NCI-H1105 (cell line): ENCODE measurements at places on chromosomes 16 and 17.

DNA sequence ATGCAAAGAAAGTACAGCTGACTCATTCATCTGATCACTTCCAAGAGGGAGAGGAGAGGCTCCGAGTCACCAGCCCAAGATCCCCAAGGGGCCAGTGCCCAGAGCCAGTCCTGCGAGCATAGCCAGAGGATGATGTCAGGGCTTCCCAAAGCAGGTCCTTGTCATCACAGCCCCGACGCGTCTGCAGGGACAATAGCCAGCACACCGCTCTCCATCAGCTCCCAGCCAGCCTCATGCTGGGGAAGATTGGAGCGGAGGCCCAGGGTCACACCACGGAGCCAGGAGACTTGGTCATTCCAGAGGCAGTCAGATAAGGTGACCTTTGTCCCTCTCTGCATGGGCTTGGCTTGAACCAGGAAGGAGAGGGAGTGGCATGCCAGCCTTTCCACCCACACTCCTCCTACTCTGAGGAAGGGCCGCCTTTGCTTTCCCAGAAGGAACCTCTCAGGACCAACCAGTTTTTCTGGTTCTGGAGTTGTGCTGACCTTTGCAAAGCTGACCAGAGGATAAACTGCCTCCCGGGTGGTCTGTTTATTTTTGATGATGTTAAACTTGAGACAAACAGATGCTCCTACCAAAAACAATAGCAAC is 58.3 kb upstream of the ARHGAP44 start:
- DNase-seq, result no peak

GRCh38 chr17:32998887-32999228 is 7.2 kb downstream of the SPACA3 start:
- DNase-seq, result no peak

DNA sequence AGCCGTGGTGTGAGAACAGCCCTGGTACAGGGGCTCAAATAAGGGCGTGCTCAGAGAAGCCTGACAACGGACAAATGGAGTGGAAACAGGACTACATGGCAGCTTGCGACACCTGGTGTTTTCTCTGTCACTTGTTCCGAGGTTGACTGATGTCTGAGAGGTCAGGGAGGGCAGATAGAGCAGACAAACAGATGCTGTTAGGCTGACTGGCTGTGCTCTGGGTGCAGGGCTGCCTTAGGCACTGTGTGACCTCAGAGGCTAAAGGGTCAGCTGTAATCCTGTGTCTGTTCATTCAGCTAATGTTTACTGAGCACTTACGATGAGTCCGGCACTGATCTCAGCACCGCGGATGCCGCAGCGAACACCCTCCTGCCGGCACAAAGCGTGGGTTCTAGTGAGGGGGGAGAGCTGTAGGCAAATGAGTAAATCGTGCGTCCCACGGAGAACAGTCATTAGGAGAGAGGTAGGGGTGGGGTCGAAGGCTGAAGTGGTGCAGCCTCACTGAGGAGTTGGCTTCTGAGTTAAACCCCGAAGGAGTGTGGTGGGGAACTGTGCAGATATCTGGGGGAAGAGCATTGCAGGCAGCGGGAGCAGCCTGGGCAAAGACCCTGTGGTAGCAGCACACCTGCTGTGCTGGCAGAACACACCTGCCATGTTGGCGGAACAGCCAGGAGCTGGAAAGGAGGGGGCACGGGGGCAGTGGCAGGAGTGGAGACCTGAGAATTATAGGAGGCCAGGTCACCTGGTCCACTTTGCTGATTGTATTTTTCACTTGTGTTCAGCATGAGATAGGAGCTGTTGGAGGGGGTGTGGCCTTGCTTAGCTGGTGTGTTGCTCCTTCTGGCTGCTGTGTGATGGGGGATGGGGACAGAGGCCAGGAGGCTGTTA is 35.0 kb downstream of the GPT2 start:
- no peak for DNase-seq

GRCh38 chr17:71163813-71164122 is 957.1 kb upstream of the SOX9 start:
- DNase-seq, result no peak

GRCh38 chr16:85335584-85336491 is 223.6 kb upstream of the CIBAR2 start:
- DNase-seq, result no peak

- no peak for DNase-seq
These were observed 59.4 kb upstream of the SIAH1 start for GRCh38 chr16:48444574-48444973.

GRCh38 chr16:50188619-50189136 is 35.6 kb downstream of the TENT4B start:
- no peak for DNase-seq

- DNase-seq, result peak; percentile 11
These were observed 419 bp downstream of the GLIS2 start for GRCh38 chr16:4316108-4316863.

DNA sequence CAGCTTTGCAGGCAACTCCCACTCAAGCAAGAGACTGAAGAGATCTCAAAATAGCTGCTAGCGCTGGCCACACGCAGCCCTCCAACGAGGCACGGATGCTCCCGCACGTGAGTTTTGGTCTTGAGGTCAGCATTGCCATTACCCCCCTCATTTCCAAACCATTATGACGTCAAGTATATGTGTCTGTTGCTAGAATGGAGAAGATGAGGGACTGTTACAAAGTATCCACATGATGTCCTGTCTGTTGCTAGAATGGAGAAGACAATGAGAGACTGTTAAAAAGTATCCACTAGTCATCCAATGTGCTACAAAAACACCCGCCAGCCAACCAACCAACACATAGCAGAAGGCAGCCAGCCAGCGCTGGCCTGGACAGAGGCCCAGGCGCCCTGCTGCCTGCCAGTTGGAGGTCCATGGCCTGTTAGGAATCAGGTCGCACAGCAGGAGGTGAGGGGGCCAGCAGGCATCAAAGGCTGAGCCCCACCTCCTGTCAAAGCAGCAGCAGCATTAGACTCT is 24.8 kb downstream of the KLHDC4 start:
- DNase-seq, result no peak

GRCh38 chr17:72110231-72110941 is 10.4 kb upstream of the SOX9 start:
- no peak for DNase-seq

- peak; percentile 40 for DNase-seq
These were observed 28.6 kb downstream of the COG7 start for GRCh38 chr16:23424292-23424958.

DNA sequence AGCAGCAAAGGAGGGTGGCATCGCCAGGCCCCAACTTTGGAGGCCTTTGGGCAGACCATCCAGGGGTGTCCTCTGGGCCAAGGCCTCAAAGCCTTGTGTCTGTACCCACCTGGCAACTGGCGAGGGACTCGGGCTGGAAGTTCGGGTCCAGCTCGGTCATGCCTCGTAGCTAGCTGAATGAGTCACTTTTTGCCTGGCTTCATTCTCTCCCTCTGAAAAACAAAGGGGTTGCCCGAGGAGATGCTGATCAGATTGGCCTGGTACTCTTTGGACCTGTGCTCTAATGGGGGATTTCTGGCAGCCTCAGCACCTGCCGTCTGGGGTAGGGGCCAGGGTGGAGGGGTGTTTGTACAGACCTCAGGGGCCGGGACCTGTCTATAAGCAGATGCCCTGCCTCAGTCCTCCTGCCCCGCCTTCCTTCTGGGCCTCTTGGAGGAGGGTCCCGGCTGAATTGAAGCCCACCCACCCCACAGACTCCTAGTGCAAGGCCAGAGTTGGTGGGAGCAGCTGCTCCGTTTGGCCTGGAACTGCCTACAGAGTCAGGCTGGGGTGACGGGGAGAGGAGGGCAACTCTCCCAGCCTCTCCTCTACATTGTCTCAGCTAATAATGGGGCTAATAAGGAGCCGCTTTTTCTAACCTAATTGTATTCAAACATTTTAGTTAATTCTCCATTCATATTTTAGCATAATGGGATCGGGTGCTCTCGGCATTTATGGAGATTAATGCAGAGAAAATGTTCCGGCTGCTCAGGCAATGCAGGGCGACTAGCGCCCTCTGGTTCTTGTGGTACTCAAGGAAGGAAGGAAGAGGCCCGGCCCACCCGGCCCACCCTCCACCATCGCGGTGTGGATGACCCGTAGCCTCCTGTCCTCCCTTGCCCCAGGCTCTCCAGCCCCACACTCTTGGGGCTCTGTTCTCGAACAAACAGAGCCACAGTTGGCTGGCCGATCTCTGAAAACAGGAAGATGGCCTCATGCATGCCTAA is 21.4 kb upstream of the ABCC3 start:
- no peak for DNase-seq
